ENCODE measurements at places on chromosomes 4 and X.
A peak's percentile ranks its signal among the peaks of the same experiment; 100 is the strongest.

DNA sequence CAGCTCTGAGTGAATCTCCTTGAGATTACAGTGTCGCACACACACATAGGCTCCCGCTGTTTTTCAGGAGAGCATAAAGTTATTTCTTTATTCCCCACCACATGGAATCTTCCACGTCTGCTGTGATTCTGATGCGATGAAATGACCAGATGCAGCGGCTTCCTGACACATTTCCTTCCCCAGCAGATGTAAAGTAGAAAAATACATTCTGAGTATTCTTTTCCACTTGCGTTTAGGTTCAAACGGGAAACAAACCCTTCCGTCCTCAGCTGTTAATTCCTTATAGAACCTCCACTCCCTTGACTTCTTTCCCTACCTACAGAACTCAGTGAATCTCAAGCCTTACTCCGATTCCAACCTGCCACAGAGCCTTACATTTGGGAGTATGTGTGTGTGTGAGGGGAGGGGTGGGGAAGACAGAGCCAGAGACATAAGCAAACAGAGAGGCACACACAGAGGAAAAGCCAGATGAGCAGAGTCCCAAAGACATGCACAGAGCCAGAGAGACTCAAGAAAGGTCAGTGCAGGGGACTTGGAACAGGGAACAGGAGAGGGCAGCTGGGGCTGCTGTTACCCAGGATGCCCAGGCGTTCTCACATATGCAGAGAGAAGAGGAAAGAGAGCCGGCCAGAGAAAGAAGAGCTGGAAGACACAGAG lies 47.3 kb downstream of the SETD7 start:
- no peak for DNase-seq

DNA sequence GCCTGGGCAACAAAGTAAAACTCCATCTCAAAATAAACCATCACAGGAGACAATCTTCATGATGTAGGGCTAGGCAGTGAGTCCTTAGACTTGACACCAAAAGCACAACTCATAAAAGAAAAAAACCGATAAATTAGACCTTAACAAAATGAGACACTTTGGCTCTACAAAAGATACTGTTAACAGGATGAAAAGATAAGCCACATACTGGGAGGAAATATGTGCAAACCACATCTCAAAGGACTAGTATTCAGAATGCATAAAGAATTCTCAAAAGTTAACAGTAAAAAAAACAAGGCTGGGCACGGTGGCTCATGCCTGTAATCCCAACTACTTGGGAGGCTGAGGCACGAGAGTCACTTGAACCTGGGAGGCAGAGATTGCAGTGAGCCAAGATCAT lies 13.2 kb downstream of the EFHC2 start:
- DNase-seq: no peak

GRCh38 chr4:85218756-85219155 lies 252.3 kb upstream of the WDFY3 start:
- no peak for DNase-seq

DNA sequence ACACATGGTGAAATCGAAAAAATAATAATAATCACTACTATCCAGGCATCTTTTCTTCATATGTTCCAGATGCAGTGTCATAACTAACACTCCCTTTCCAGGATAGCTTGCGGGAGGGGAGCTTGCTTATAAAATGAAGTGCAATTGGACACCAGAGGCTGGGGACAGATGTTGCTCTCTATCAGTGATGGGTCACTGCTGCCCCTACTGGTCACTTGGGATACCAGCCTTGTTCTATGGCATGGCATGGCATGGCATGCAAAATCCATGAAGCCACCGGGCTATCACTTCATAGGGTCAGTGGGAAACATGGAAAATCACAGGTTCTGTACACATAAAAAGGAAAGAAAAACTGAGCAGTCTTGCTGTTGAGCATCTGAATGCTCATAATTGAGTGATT lies 168.1 kb downstream of the GLRA2 start:
- peak; percentile 9 for DNase-seq

DNA sequence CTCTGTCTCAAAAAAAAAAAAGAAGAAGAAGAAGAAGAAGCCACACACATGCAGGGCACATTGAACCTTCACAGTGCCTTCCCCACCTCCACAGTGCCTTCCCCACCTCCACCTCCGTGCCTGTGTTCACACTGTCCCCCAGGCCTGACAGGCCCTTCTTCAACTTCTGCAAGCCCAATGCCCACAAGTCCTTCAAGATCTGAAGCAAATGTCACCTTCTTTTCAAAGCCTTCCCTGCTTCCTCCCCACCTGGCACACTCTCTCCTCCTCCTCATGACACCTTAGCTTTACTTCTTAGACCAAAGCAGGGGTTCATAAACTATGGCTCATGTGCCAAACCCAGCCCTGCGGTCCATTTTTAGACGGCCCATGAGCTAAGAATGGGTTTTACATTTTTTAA lies 19.9 kb downstream of the ELF4 start:
- DNase-seq: no peak

- DNase-seq: peak; percentile 1
Measured at GRCh38 chr4:22091906-22092305, 143.3 kb upstream of the KCNIP4 start.

DNA sequence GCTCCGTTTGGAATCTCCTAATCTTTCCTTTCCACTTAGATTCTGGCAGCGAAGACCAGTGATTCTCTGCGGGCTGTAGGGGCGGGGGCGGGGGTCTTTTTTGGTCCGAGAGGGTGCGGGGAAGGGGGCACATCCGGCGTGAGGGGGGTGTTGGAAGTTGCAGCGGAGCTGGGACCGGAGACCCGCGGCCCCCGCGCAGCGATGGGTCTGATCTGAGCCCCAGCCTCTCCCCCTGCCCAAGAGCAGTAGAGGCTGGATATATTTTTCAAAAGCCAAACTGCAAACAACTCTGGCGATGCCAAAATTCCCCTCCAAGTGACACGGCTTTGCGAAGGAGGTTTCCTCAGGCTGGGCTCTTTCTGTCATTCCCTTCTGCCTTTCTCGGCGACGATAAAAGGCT lies 355 bp downstream of the GRID2 start:
- no peak for DNase-seq

DNA sequence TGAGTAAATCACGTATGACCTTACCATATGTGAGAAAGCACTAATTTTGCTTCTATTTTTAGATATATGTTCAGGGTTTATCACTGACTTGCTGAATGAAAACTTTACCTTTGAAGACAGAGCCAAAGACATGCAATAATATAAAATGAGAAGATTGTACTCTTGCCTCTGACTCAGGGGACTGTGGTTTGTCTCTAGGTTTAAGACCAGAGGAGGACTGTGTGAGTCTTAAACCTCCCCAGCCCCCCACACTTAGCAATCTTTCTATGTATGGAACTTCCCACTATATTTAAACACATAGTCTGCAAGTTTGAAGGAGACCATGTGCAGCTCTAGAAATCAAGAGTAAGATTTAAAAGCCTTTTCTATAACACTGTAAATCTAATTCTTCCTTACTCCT lies 368.7 kb upstream of the FAM241A start:
- DNase-seq: peak; percentile 67

- no peak for DNase-seq
Measured at GRCh38 chr4:127521463-127521862, 111.3 kb upstream of the INTU start.

DNA sequence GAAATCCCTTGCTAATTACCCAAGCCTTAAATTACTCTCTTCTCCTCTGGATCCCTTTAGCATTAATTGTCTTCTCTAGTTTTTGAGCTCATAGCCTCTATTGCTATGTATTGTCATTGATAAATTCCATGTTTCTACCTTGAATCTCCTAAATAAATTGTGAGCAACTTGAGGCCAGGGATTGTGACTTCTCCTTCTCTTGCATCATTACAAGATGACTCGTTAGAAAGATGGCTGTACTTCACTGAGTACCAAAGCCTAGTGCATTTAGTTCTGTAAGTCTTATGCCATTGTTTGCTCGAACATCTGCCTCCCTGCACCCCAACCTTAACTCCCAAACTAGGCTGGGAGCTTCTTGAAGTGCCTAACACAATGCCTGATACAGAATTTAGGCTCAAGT lies 15.3 kb downstream of the VSIG4 start:
- no peak for DNase-seq

GRCh38 chr4:76811604-76812412 lies 86.1 kb downstream of the SOWAHB start:
- DNase-seq: peak; percentile 94

DNA sequence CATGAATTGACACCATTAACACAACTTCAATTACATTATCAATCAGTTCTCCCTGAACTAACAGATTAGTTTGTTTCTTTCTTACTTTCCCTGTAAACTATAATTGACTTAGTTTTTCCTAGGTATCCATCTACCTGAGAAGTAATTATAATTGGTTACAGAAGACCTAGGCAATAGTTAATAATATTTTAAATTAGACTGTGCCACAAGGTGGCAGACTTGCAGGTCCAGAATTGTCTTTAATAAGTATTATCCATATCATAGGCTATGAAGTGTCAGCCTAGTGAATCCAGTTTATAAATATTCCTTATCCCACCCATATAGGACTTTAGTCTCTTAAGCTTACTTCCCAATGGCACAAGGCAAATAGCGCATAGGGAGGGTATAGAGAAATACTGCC lies 48.9 kb upstream of the FAM47B start:
- no peak for DNase-seq

- DNase-seq: peak; percentile 50
Measured at GRCh38 chr4:20395160-20395773, 143.6 kb downstream of the SLIT2 start.

DNA sequence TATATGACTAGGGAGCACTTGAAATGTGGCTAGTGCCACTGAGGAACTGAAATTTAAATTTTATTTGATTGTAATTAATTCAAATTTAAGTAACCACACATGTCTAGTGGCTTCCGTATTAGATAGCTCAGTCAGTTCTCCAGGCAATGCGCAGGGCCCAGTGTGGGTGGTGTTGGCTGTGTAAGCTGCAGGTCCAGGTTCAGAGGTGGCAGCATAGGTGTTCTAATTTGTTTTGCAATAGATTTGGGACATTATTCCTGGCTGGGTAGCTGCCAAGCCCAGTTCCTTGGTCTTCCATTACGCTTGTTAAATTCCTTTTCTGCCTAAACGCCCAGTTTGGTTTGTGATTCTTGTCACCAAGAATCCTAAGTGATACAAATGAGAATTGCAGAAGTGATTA lies 79.5 kb downstream of the FAM184B start:
- no peak for DNase-seq

DNA sequence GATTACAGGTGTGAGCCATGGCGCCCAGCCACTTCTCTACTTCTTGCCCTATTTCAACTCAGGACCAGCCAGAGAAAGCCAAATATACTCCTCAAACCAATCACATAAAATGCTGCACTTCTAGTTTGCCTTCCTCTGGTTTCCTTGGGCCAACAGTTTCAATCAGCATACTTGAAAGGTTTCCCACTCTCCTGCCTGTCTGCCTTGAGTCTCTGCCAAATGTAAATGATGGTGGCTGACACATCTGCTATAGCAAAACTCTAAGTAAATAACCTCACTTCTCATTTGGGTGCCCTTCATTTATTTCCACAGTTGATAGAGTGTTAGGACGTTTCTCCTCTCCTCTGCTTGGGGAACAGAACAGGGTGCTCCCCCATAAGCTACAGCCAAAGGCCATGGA lies 36.4 kb upstream of the PPA2 start:
- DNase-seq: no peak

GRCh38 chrX:39898147-39898546 lies 199.6 kb downstream of the BCOR start:
- DNase-seq: no peak

DNA sequence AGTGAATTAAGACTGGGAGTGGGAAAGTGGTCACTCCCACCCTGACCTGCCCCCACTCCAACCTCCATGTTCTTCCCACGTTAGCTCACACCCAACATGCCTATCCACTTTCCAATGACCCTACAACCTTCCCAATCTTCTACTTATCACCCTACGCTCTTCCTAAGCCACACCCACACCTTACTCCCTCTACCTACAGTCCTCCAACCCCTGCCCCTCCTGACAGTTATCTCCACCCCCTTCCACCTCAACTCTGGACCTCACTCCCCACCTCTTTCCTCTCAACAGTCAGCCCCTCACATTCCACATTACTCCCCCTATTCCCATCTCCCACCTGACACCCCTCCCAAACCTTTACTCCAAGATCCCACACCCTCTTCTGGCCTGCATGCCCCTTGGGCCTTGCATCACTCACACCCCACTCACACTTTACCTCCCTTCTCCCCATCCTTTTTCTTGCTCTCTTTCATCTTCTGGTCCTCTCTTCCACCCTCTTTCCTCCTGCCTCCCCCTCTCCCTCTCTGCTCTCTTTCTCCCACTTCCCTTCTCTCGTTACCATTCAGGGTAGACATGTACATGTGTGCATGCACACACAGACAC lies 6.9 kb downstream of the NALF2 start:
- DNase-seq: no peak
